Stimulated activated CD8-positive, alpha-beta memory T cell treated with anti-CD3 and anti-CD28 coated beads, Interleukin-15, amount 100 ng/mL, for 4 hours (primary cell): ENCODE measurements at places on chromosomes 6 and 20.

GRCh38 chr6:106369739-106370138 is 9.2 kb downstream of the CRYBG1 start:
- no peak for DNase-seq

DNA sequence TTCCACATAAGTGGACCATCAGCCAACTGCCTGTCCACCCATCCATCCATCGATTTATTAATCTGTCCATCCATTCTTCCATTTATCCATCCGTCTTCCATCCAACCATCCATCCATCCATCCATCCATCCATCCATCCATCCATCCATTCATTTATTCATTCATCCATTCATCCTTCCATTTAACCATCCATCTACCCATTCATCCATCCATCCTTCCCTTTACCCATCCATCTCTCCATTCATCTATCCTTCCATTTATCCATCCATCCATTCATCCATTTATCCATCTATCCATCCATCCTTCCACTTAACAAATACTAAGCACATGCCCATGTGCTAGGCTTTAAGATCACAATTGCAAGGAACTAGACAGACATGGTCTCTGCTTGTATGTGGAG is 6.8 kb downstream of the SAMD5 start:
- DNase-seq: no peak

DNA sequence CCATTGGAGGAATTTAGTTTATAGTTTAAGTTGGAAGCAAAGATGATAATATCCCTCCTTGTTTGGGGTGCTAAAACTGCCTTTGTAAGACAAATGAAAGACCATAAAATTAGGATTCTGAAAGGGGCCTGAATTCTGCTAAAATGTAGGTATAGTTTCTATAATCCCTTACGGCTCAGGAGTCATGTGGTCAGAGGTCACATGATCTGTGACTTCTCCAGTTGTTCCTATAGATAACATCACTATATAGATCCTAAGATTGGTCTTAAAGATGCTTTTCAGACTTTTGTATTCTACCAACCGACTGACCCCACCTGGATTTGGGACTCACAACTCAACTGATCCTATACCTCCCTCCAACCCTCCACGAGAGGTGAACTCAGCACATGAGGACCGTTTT is 36.6 kb downstream of the ZNF311 start:
- no peak for DNase-seq

DNA sequence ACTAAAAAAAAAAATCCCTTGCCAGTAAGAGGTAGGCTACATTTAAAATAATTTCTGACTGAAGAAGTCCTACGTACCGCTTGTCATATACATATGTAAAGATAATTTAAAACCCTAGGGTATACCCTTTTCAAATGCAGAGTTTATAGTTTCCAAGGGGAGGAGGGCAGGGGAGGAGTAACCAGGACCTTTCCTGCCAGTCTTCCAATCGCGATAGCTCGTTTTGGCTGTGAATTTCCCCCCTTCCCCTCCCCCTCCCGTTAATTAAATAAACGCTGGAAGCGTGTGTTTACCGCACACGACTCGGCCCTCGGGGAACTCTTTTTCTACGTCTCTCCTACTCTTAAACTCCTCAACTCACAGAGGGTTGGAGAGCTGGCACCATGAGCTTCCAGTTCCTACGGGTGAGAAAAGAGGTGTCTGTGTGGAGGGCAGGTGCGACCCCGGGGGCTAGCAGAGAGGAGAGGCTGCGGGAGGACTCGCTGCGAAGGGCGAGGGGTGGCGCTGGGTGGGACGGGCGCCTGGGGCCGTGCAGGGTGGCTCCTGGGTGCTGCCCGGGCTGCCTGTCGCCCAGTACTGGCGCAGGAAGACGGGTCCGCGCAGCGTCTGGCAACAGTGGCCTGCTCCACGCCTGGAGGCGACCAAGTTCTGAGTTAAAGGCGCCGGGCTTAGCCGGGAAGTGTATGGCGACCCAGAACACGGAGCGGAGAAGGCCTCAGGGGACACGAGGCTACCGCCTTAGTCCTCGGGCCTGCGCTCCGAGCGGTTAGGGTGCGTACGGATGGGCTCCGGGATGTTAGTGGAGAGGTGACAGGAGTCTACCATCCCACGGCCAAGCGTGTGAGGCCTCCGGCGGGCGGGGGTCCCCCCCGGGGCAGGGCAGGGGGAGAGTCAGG is 4.1 kb upstream of the TFAP2C start:
- no peak for DNase-seq

DNA sequence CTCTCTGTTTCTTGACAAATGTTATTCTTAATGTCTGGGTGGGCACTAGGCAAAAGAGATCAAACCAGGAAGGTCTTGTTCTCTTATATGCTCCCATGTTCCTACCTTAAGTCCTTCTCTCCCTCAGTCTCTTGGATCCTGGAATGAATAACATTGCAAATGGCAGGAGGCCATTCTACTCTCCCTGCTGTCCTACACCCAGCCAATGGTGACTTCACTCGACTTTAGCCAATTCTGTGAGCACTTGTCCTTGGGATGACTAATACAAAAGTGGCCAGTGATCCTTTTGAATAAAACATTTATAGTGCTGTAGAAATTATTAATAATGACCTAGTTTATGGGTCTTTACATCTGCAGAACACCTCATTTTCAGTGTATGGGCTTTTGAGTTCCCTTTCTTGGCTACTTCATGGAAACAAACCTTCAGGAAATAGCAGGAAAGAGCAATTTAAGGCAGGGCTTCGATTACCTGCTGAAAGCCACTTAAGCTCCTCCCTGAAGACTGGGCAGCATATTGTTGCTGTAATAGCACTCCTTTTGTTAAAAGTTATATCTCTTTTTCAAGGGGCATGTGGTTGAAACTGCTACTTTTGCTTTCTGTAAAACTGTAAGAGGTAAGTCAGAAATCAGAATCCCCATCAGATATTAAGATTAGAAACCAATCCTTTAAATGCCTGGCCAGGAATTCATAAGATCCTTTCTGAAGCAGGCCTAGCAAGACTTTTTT is 10.5 kb downstream of the OTOR start:
- DNase-seq: no peak

DNA sequence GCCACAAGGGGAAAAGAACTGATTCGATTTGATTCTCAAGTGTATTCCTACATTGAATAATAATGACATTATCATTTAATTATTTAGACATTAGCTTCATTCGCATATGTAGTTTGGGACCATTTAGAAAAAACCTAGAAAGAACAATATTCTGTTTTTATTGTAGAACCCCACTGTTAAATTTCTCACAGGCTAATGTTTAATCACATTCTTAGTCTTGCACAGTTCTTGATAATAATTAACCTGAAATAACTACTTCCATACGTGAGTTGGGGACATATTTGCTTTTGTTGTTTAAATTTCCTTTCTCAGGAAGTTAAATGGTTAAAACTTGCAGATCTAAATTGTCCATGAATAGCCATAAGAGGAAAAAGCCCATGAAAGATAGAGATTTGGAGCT is 275.2 kb downstream of the TFAP2B start:
- no peak for DNase-seq

GRCh38 chr20:36862857-36863668 is 12.9 kb upstream of the TLDC2 start:
- no peak for DNase-seq

GRCh38 chr20:62606016-62606415 is 36.3 kb upstream of the SLCO4A1 start:
- no peak for DNase-seq

- DNase-seq: peak; percentile 25
Measured at GRCh38 chr6:17600527-17601385, 654 bp downstream of the FAM8A1 start.
